ENCODE measurements at places on chromosomes 11 and 22.

DNA sequence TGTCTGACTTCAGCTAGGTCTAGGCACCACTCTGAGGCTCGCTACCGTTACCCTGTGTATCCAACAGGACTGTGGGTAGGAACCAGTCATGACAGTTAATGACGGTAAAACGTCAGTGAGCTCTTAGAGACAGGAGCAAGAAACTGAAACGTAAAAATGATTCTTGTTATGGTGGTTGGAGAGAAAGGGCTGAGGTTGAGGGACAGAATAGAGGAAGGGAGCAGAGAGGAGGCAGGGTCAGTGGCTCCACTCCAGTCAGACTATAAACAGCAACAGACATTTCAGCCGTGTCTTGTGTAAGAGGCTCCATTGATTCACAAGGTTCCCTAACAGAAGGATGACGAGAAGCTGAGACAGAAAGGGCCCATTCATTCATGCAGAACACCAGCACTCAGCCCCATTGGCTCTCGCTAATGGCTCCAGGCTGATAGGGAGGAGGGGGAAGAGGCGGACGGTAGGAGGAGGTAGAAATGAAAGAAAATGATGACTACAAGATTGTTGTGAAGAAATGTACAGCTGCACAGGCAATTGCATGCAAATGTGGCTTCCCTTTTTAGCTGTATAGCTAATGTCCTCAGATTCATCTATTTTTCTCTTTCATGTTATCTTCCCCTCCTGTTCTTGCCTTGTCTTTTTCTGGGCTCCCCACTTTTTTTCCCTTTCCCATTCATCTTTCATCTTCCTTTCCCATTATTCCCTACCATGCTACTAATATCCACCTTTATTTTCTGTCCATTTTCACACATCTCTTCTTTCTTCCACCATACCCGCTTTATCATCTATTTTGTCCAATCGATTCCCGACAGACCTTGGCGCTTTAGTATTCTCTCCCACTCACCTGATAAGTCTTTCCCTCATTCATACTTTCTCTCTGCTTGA lies 34.3 kb downstream of the ETS1 start:
- DNase-seq, result no peak

DNA sequence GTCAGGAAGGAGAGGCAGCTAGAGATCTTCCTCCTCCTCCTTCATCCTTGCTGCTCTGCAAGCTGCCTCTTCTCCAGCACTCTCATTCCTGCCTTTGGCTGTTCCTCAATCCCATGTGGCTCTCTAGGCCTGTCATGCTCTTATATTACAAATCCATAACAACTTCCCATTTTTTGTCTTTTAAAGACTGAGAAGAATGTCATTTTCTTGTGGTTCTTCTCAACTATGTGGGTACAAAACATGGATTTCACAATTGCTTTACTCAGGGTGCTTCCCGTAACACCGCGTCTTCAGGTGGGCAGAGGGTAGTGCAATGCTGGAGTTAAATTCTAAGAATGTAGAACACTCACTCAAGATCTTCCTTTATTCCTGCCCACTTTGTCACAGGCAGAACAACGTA lies 6.8 kb upstream of the CAT start:
- DNase-seq, result no peak

DNA sequence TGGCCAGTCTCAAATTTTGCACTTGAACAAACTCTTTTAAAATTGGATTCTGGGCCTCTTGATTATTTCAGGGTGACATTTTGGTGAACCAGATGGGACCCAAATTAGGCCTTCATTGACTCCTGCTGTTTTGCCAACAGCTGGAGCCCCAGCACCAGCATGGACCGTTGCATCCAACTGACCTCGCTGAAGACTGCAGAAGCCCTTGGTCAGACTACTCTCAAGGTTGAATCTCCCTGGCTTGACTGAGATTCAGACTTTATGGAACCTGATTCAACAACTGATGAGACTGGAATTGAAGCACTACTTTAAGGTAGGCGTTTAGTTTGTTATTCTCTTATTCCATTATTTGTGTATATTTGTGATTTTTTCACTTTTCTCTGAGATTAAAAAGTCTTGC lies 41.7 kb downstream of the NARS2 start:
- DNase-seq, result no peak

DNA sequence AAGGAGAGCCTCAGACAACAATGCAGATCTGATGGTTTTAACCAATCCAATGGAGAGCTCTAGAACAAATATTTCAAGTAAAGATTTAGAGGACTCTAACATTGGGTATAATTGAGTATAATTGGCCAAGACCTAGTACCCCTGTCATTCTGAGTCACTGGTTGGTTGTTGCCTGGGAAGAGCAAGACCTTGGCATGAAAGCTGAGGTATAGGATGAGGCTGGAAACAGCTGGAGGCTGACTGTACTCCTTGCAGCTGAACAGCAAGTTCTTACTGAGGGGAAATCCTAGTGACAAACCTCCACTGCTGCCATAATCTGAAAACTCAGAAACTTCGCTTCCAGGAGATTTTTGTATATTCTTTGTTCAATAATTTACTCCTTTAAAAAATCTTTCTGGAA lies 54.3 kb upstream of the MUC15 start:
- DNase-seq, result no peak

GRCh38 chr11:115182282-115182955 lies 321.8 kb downstream of the CADM1 start:
- no peak for DNase-seq

DNA sequence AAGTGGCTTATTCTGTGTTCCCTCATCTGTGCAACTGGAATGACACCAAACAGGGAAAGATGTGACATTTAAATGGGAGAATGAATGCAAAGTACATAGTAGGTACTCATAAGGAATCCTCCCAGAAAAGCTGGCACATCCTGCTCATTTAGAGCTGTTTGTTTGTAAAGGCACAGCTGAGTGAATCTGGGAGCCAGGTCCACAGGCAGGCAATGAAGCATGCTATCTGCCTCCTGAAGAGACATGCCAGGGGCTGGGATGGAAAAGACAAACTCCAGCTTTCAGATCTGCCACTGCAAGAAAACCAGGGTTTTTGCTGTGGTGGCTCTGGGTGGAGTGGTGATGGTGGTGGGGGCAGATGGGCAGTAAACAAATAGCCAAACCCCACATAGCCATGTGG lies 150.1 kb downstream of the TENM4 start:
- DNase-seq, result no peak

GRCh38 chr11:99418927-99419720 lies 398.4 kb downstream of the CNTN5 start:
- DNase-seq, result no peak

- DNase-seq, result no peak
Measured at GRCh38 chr11:116714902-116715301, 57.9 kb downstream of the BUD13 start.

GRCh38 chr11:129819237-129819636 lies 3.6 kb downstream of the TMEM45B start:
- DNase-seq, result no peak

DNA sequence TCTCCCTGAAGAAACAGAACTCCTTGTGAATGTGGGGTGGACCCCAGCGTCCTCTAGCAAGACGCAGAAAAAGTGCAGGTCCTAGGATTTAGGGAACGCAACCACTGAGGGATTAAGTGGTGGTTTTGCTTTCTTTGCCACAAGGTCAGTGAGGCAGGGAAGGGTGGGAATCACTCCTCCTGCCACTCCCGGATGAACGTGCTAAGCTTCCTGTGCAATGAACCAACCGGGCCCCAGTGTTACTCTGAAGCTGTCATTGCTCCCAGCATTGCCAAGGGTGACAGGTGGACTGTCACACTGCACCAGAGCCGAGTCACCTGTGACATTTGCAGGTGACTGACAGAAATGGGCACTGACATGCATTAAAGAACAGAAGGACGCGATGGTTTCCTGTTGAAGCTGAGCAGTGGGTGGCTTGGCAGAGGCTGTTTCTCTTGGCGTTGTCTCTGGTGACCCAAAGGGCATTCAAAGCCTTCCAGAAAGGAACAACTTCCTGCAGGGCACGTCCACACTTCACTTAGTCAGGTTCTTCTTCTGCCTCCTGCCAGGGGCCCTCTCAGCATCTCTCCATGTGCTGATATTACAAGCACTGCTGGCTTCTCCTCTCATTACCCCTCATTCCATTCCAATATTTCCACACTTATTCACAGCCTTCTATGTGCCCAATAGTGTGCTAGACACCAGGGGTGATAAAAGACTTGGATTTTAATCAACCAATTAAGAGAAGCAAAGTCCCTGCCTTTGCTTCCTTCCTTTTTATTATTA lies 9.7 kb downstream of the KIRREL3 start:
- no peak for DNase-seq

- DNase-seq, result no peak
Measured at GRCh38 chr11:16825101-16825500, 86.7 kb downstream of the C11orf58 start.

DNA sequence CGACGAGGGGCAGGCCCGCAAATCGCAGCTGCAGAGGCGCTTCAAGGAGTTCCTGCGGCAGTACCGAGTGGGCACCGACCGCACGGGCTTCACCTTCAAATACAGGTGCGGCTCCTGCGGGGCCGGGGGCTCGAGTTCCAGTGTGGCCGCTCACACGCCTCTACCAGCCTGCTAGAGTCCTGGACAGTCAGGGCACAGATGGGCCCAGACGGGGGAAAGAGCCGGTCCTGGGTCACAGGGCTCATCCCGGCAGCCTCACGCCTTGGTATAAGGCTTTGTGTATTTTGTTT lies 506 bp downstream of the MCM5 start:
- peak; percentile 21 for DNase-seq

DNA sequence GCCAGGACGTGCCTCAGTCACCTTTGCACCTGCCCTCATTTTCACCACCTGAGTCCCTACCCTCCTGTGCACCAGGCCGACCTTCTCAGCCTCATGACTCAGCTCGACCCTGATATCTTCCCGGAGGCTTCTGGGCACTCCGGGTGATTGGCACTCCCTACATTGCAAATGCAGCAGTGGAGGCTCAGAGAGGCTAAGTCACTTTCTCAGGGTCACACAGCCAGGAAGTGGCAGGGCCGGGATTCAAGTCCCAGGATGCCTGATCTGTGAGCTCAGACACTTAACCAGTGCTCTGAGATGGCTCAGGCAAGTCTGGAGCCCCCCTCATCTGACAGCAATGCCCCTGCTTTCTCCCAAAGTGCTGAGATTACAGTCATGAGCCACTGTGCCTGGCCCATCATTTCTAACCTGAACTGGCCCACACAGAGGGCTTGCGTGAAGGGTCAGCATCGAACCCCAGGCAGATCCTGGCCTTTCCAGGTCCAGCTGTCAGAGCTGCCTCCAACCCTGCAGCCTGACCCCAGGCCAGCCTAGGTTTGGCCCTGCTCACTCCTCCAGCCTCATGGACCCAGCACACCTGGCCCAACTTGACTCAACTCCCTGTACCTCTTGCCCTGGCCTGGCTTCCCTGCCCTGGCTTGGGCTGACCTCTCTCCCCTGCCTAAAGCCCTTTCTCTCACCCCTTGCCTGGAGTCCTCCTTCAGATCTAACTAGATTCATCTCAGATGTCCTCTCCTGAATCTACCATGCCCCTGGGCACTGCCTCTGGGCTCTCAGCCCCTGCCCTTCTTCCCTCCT lies 40.7 kb upstream of the RTL6 start:
- no peak for DNase-seq

GRCh38 chr11:32963721-32964120 lies 52.0 kb upstream of the DEPDC7 start:
- no peak for DNase-seq

DNA sequence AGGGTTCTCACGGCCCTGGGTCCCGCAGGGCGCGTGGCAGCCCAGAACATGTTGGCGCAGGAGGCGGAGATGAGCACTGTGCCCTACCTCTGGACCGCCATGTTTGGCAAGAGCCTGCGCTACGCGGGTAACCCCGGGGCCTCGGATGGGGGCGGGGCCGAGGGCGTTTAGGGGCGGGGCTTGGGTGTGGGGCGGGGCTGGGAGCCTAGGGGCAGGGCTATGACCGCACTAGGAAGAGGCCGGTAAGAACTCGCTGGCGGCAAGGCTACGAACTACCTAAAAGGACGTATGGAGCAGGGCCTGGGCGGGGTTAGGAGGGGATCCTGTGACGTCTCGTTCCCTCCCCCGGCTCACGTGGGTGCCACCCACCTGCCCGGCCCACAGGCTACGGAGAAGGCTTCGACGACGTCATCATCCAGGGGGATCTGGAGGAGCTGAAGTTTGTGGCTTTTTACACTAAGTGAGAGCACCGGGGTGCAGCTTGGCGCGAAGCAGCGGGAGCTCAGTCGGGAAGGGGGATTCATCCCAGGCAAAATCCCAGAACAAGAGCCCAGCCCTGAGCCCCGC lies 2.8 kb upstream of the LZTR1 start:
- peak; percentile 23 for DNase-seq

DNA sequence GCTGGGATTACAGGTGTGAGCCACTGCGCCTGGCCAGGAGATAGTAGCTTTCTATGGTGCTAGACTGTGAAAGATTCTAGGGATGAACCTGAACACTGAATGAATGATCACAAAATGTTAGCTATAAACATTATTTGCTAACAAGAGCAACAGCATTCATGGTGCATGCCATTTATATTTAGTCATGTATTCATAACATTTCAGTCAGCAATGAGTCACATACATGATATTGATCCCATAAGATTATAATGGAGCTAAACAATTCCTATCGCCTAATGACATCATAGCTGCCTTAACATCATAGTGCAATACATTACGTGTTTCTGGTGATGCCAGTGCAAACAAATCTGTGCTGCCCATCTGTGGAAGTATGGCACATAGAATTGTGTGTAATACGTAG lies 164.1 kb downstream of the ARHGAP42 start:
- no peak for DNase-seq

DNA sequence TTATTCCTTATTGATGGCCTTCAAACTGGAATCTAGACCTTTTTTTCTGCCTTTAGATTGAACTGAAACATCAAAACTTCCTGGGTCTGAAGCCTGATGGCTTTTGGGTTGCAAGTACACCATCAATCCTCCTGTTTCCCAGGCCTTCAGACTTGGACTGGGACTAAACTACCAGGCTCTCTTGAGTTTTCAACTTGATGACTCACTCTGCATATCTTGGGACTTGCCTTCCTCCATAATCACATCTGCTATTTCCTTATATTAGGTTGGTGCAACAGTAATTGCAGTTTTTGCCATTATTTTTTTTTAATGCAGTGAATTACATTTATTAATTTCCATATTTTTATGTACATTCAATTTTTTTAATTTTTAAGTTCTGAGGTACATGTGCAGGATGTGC lies 7.0 kb downstream of the OR51B5 start:
- no peak for DNase-seq

DNA sequence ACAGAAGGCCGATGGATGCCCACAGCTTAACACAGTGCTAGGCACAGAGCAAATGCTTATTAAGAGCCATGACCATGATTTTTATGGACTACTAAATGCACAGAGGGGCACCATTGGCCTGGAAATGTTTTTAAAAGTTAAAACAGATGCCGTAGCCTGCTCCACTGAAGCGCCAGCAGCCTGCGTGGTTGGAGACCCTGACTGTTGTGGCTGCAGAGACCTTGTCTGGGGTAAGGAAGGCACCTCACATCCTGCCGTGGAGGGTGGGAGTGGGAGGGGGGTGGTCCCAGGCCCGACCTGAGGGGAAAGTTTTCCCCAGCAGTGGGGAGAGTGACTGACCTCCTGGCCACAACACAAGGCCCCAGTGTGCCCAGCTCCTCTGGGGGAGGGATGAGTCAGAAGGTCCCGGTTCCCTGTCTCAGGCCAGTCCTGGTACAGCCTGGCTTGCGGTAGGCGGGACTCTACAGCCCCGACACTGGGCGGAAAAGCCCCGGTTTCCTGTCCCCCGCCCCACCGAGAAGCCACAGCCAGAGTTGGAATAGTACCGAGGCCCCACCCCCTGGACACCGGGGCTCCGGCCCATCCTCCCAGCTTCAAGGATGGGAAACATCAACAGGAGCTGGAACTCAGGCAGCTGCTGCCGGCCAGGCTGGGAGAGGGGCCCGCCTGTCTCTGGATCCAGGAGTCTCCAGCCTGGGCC lies 7.0 kb downstream of the CHST1 start:
- no peak for DNase-seq

Measured in activated effector memory CD4-positive, alpha-beta T cell treated with Interleukin-2 at 50 U/mL for 16 hours (primary cell).